H1 (cell line): ENCODE measurements at places on chromosomes 7 and 10. TPM values are rescaled to one million over a fixed set of nuclear protein-coding genes. Genes with fewer than 3 reads are reported as not detected.

The SPDYE3 gene
- not detected in 2 replicates for polyA plus RNA-seq

The AKR1C2 gene
- 0.50 and 0.77 TPM in 2 replicates for polyA plus RNA-seq

The TRPV5 gene
- 0.03 and 0.05 TPM in 2 replicates for polyA plus RNA-seq

The OPN4 gene
- not detected in 2 replicates for polyA plus RNA-seq

The MUC12 gene
- 13.5 and 16.2 TPM in 2 replicates for polyA plus RNA-seq

The LIPK gene
- not detected in 2 replicates for polyA plus RNA-seq

The AGR2 gene
- not detected in 2 replicates for polyA plus RNA-seq

The DNAJC12 gene
- polyA plus RNA-seq = 0.33 and 0.86 TPM in 2 replicates

The AKR1C8 gene
- polyA plus RNA-seq = not detected in 2 replicates

The TMEM213 gene
- polyA plus RNA-seq = 0.21 and 0.38 TPM in 2 replicates

The OPN1SW gene
- not detected in 2 replicates for polyA plus RNA-seq

The AGK gene
- polyA plus RNA-seq = 19.9 and 25.8 TPM in 2 replicates

The PBLD gene
- 0.56 and 0.63 TPM in 2 replicates for polyA plus RNA-seq

The FAM25C gene
- not detected in 2 replicates for polyA plus RNA-seq

The AS3MT gene
- 5.2 and 5.8 TPM in 2 replicates for polyA plus RNA-seq

The ENTPD7 gene
- polyA plus RNA-seq = 3.9 and 5.0 TPM in 2 replicates

The UNCX gene
- polyA plus RNA-seq = 0.03 TPM in 1 of 2 replicates, not detected in the other

The IQCE gene
- polyA plus RNA-seq = 2.2 and 3.1 TPM in 2 replicates

The EPHB6 gene
- polyA plus RNA-seq = 19.7 and 27.3 TPM in 2 replicates

The TUBAL3 gene
- polyA plus RNA-seq = 0.05 and 0.17 TPM in 2 replicates

The SHLD2 gene
- 4.5 and 7.9 TPM in 2 replicates for polyA plus RNA-seq

The COL26A1 gene
- 51.1 and 68.1 TPM in 2 replicates for polyA plus RNA-seq

The OGA gene
- polyA plus RNA-seq = 18.5 and 31.2 TPM in 2 replicates

The ANKRD26 gene
- polyA plus RNA-seq = 0.66 and 1.3 TPM in 2 replicates

The TFEC gene
- polyA plus RNA-seq = not detected in 2 replicates

The MSMB gene
- polyA plus RNA-seq = not detected in 2 replicates

The UPF2 gene
- polyA plus RNA-seq = 4.1 and 6.2 TPM in 2 replicates

The TEX36 gene
- not detected in 2 replicates for polyA plus RNA-seq

The LRRC61 gene
- polyA plus RNA-seq = 44.8 and 72.4 TPM in 2 replicates

The UCN3 gene
- polyA plus RNA-seq = not detected in 2 replicates

The ADAM8 gene
- 4.6 and 6.0 TPM in 2 replicates for polyA plus RNA-seq

The TUBGCP2 gene
- polyA plus RNA-seq = 34.9 and 43.9 TPM in 2 replicates

The EN2 gene
- 0.03 TPM in 1 of 2 replicates, not detected in the other for polyA plus RNA-seq

The TTYH3 gene
- 66.2 and 122 TPM in 2 replicates for polyA plus RNA-seq

The MKX gene
- polyA plus RNA-seq = 0.21 and 0.52 TPM in 2 replicates

The WNT8B gene
- polyA plus RNA-seq = 0.20 and 0.71 TPM in 2 replicates

The PPP1R17 gene
- polyA plus RNA-seq = 0.50 and 1.5 TPM in 2 replicates

The CALD1 gene
- polyA plus RNA-seq = 29.6 and 34.3 TPM in 2 replicates

The TRA2A gene
- 54.4 and 116 TPM in 2 replicates for polyA plus RNA-seq
